Body of pancreas (tissue), 4 donors: ENCODE measurements at places on chromosomes 4 and X.

DNA sequence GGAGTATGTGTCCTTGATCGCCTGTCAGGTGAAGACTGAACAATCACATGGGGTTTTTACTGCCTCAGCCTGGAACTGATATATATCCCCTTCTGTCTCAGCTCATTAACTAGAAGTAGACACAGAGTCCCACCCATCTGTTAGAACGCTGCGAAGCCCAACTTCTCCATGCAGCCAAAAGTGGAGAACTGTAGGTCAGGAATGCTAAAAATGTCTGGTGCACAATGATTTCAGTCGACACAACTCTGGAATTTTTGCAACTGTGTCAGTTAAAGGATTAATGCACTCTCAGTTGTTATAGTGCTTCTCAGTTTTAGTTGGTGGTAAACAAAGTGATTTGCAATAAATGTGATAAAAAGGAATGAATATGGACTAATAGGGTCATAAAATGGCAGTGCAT is 287.2 kb downstream of the INPP4B start:
- peak; percentile 7 for DNase-seq

DNA sequence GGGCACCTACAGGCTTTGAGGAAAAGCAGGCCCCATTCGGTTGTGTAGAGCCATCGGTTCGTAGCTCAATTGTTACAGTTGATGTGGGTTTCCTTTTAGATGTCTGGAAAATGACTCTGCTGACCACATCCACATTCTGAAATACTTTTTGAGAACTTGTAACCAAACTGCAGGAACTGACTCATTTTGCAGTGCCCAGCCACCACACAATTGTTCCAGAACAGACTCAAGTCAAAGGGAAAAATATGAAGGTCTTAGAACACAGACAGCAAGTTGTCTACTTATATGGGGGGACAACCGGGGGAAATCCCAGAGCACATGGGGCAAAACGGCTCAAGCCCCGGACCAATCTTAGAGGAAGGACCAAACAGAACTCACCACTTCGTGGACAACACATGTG is 557.6 kb upstream of the DIPK2B start:
- DNase-seq: no peak

- no peak for DNase-seq
These were observed 47.4 kb downstream of the TMPRSS11E start for GRCh38 chr4:68494688-68495087.

GRCh38 chr4:102036016-102036415 is 245.5 kb downstream of the BANK1 start:
- DNase-seq: no peak

DNA sequence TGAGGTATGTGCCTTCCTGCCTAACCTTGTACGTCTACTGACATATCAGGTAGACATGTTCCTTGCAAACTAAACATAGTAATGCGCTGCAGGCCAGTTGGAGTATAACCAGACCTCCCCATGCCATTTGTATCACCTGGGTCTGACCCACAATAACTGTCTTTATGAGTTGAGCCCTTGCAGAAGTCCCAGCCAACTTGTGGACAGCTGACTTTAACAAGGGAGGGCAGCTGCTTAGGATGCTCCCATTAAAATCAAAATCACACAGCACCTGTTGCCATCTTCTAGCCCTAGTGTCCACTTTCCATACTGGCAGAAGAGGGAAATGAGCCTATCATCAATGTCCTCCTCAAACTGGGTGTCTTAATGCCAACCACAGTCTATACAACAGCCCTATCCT is 41.6 kb downstream of the KANTR start:
- no peak for DNase-seq

- DNase-seq: no peak
These were observed 225.6 kb downstream of the FBXW7 start for GRCh38 chr4:152310257-152310656.

GRCh38 chr4:25098964-25099891 is 61.0 kb downstream of the SEPSECS start:
- DNase-seq: peak; percentile 52

- no peak for DNase-seq
These were observed 211.1 kb upstream of the NUDT6 start for GRCh38 chr4:123133397-123134050.

- no peak for DNase-seq
These were observed 161.3 kb downstream of the ATP10D start for GRCh38 chr4:47646372-47646771.

- DNase-seq: no peak
These were observed 4.3 kb downstream of the SOWAHD start for GRCh38 chrX:119762718-119763117.

GRCh38 chr4:182093431-182093831 is 149.8 kb upstream of the TENM3 start:
- DNase-seq: no peak

DNA sequence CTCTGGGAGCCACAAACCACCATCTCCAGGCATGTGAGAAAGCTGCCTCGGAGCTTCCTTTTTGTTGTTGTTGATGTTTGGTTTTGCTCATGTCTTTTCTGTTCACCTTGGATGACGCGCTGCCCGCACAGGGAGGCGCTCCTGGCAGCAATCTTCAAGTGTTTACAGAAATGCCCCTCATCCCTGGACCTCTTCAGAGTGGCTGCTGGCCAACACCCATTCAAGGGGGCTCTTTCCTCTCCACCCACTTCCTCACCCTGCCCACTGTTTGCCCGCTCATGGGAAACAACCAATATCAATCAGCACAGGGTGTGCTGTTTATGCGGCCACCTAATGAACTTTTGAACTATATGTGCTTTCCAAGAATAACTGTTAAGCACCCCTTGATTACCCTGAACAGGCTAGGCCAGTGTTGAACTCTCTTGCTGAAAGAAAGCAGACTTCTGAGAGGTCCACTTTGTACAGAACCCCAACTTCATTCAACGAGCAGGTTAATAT is 355.1 kb upstream of the CLNK start:
- DNase-seq: no peak

DNA sequence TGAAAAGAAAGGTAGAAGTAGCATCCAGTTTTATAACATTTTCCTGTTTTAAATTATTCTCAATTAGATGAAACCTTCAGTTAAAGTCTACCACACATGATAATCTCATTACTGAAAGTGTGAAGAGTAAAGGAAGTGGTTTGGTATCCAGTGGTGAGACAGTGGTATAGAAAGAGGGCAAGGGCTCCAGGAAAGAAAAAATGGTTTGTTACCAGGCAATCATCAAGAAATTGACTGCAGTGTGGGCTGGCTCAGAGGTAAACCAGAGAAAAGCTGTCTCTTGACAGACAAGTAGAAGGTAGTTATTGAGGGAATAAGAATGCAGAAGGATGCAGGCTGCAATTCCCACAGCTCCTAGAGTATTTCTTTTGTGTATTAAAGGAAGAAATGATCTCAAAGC is 406.2 kb downstream of the TLL1 start:
- no peak for DNase-seq

GRCh38 chr4:66629927-66630326 is 915.4 kb downstream of the CENPC start:
- no peak for DNase-seq

DNA sequence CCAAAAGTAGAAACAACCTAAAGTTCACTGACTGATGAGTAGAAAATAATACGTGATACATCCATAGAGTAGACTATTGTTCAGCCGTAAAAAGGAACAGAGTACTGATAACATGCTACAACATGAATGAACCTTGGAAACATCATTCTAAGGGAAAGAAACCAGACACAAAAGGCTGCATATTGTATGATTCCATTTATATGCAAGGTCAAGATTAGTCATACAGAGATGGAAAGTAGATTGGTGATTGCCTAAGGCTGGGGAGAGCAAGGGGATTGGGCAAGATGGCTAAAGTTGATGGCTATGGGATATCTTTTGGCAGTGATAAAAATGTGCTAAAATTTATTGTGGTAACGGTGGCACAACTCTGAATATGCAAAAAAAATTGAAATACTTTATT is 209.1 kb downstream of the RELL1 start:
- no peak for DNase-seq

DNA sequence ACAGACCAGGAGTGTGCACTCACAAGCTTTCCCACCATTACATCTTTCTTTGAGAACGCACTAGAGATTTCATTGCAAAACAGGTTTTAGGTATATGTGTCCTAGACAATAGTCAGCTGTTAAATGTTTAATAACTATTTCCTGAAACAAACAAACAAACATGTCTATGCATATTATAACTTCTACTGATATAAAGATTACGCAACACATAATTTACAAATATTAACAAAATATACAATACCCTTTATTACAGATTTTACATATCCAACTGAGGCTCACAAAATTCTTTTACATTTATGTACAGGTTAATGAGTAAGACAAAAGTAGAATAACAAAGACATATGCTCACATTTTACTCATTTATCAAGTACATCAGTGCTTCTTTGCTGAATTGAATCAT is 1554.0 kb upstream of the PCDH10 start:
- DNase-seq: no peak

DNA sequence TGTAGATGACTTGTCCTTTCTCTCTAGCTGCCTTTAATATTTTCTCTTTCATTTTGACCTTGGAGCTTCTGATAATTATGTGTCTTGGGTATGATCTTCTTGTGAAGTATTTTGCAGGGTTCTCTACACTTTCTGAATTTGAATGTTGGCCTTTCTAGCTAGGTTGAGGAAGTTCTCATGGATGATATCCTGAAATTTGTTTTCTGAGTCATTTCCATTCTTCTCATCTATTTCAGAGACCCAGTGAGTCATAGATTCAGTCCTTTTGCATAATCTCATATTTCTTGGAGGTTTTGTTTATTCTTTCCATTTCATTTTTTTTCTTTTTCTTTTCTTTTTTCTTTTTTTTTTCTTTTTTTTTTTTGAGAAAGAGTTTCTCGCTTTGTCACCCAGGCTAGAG is 585.7 kb upstream of the PABPC4L start:
- no peak for DNase-seq

DNA sequence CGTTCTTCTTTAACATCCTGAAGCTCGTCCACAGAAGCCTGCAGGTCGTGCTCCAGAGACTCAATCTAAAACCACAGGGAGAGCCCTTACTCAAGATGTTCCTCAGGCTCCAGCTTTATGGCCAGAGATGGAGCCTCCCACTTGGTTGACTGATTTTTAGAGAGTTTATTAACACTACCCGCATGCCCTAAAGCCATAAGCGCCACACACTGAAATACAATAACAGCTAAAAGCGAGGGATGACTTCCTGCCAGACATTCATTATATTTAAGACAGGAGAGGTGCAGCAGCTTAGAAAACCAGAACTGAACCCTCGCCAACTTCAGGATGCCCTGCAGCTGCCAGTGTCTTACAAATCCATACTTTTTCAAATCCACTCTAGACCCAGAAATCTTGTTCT is 42.0 kb downstream of the SOD3 start:
- no peak for DNase-seq

- no peak for DNase-seq
These were observed 62.3 kb upstream of the PGRMC2 start for GRCh38 chr4:128349921-128350320.

DNA sequence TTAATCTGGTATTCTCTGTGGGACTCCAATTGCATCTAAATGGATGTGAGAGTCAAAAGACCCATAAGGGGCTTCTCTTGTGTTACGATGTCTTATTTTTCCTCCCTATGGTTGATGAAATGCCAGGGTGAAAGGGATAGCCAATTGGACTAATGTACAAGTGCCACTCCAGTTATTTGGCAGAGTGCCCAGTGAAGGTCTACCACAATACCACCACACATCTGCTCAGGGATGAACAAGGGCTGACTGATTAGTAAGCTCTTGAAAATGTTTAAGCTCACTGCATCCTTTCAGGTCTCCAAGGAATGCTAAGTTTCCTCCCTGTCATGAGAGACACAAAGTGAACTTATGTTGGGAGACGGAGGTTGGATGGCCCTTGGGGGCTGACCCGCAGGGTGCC is 57.8 kb downstream of the HEPH start:
- DNase-seq: no peak
